Heart left ventricle (tissue), 16 donors: ENCODE measurements at places on chromosomes 4 and X. TPM values are rescaled to one million over a fixed set of nuclear protein-coding genes. Genes with fewer than 3 reads are reported as not detected.

DNA sequence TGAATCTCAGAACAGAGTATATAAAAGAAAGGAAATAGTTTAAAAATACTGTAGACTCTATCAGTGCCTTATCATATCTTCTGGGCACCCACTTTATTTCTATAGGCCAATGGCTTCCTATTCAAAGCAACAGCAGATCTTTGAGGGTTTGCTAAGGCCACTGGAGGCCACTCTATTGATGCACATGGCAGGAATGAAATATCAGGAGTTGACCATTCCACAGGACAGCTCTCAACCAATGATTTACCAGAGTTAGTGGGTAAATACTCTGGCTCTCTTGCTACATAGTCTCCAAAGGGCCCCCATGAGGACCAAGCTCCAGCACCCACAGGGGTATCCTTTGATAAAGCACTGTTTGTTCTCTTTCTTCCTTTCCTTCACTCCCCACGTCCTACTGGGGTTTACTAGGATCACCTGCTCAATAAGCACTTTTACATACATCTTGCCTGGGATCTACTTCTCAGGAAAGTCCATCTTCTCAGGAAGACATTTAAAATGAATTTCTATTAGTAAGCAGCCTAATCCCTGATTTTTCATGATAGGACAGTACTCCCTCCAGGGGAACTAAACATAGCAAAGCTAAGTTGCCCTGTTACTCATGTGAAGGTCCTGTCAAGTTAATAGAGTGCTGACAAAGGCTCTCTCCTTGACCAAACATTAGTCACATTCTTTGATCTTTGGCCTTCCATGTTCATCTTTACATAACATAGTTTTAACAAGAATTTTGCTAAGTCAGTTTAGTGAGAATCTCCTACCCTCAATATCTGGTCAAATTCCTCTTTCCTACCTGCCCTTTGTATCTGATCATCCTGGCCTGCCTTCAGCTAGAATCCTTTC is 459.7 kb downstream of the GRXCR1 start:
- H3K27ac ChIP-seq: no peak overlapping the region
- no peak overlapping the region for H3K4me3 ChIP-seq
- no peak for DNase-seq
- H3K27me3 ChIP-seq: no peaks in the 10 kb centered on the region
- no peaks in the 10 kb centered on the region for H3K4me1 ChIP-seq

The ABCG2 gene
- polyA plus RNA-seq: 0.27 TPM

- peaks cover 88% of the 10 kb centered on the region for H3K4me1 ChIP-seq
- no peaks in the 10 kb centered on the region for H3K27me3 ChIP-seq
These were observed 156.3 kb downstream of the CBR4 start for GRCh38 chr4:168853770-168854169.

DNA sequence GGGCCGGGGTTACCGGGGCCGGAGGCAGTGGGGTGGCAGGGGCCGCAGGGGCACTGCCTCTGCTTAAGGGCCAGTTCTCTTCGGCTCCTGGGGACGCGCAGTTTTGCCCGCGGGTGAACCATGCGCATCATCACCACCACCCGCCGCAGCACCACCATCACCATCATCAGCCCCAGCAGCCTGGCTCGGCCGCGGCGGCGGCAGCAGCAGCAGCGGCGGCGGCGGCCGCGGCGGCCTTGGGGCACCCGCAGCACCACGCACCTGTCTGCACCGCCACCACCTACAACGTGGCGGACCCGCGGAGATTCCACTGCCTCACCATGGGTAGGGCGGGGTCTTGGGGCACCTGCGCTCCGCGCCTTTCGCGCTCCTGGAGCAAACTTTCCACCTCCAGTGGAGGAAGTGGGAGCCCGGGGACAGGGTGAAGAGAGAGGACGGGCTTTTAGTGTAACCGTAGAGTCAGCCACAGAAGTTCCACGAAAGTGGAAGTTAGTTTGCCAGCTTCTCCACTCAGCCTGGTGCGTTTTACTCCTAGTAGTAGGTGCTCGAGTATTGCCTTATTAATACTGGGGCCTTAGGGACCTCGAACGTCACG is 729 bp downstream of the GSX2 start:
- no peak for DNase-seq
- no peaks in the 10 kb centered on the region for H3K36me3 ChIP-seq
- H3K27ac ChIP-seq: no peak overlapping the region
- H3K27me3 ChIP-seq: peaks cover 90% of the 10 kb centered on the region
- H3K4me1 ChIP-seq: peaks cover 30% of the 10 kb centered on the region

- no peak overlapping the region for H3K4me3 ChIP-seq
- H3K36me3 ChIP-seq: no peaks in the 10 kb centered on the region
- H3K27me3 ChIP-seq: no peaks in the 10 kb centered on the region
- no peak overlapping the region for H3K27ac ChIP-seq
These were observed 34.6 kb downstream of the CNKSR2 start for GRCh38 chrX:21408788-21409187.

DNA sequence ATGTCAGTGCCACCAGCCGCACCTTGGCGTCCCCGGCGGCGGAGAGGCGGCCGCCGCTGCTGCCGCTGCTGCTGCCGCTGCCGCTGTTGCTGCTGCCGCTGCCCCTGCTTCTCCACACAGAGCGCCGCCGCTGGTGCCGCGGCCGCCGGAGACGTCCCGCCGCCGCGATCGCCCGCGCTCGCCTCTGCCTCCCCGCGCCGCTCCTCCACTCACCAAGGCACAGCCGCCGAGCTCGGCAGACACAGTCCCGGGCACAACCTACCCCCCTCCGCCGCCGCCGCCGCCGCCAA is at the start of gene PPP3CA:
PPP3CA (minus strand) TSS at position 260 of the 290 bp plus-strand sequence.
- peak within 1 kb of the TSS; percentile 90 for H3K27ac ChIP-seq
- no peaks in the 10 kb centered on the region for H3K27me3 ChIP-seq
- peaks cover 25% of the 10 kb centered on the region for H3K4me1 ChIP-seq
- DNase-seq: no peak

DNA sequence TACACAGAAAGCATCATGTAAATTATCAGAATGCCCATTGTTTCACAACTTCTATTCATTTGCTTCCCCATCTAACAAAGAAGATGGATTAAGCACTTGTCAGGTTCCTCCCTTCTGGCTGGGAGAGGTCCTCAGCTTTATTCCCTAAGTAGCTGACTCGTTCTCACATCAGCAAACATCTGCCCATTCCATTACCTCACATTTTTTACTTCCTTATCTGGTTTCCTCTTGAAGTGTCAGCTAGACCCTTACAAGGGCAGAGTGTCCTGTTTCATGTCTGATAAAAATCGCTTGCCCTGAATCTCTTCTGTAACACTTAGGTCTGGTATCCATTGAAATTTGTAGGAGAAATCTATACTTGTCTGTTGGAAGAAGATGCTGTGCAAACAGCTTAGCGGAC is 34.7 kb downstream of the TMPRSS11A start:
- H3K27me3 ChIP-seq: no peaks in the 10 kb centered on the region
- H3K27ac ChIP-seq: no peak overlapping the region
- no peaks in the 10 kb centered on the region for H3K36me3 ChIP-seq
- no peaks in the 10 kb centered on the region for H3K4me1 ChIP-seq
- DNase-seq: no peak
- H3K4me3 ChIP-seq: no peak overlapping the region

The TIMM8A gene
- polyA plus RNA-seq: 29.4 TPM

The TRIM60 gene
- polyA plus RNA-seq: not detected

- peak overlapping the region; percentile 13 for H3K4me3 ChIP-seq
- H3K27ac ChIP-seq: peak overlapping the region; percentile 29
- H3K4me1 ChIP-seq: no peaks in the 10 kb centered on the region
- H3K27me3 ChIP-seq: no peaks in the 10 kb centered on the region
- no peaks in the 10 kb centered on the region for H3K36me3 ChIP-seq
These were observed 44.5 kb downstream of the TRIM2 start for GRCh38 chr4:153248641-153249198.

GRCh38 chrX:105697984-105698781 is 124.2 kb upstream of the NRK start:
- H3K4me3 ChIP-seq: no peak overlapping the region
- no peaks in the 10 kb centered on the region for H3K36me3 ChIP-seq
- no peak overlapping the region for H3K27ac ChIP-seq
- no peak for DNase-seq
- peaks cover 5% of the 10 kb centered on the region for H3K4me1 ChIP-seq
- no peaks in the 10 kb centered on the region for H3K27me3 ChIP-seq

- H3K36me3 ChIP-seq: no peaks in the 10 kb centered on the region
- H3K4me1 ChIP-seq: no peaks in the 10 kb centered on the region
- H3K27me3 ChIP-seq: no peaks in the 10 kb centered on the region
- DNase-seq: no peak
- H3K27ac ChIP-seq: no peak overlapping the region
- no peak overlapping the region for H3K4me3 ChIP-seq
These were observed 113.0 kb upstream of the TLR3 start for GRCh38 chr4:185955826-185956543.

- no peaks in the 10 kb centered on the region for H3K27me3 ChIP-seq
- no peak overlapping the region for H3K27ac ChIP-seq
- no peaks in the 10 kb centered on the region for H3K36me3 ChIP-seq
- no peak for DNase-seq
- H3K4me1 ChIP-seq: no peaks in the 10 kb centered on the region
These were observed 99.5 kb upstream of the MXRA5 start for GRCh38 chrX:3445806-3446490.

- no peak overlapping the region for H3K27ac ChIP-seq
- no peaks in the 10 kb centered on the region for H3K27me3 ChIP-seq
- no peaks in the 10 kb centered on the region for H3K36me3 ChIP-seq
- H3K4me3 ChIP-seq: no peak overlapping the region
- H3K4me1 ChIP-seq: no peaks in the 10 kb centered on the region
These were observed 228.2 kb downstream of the FRMPD4 start for GRCh38 chrX:12366440-12366839.

GRCh38 chrX:110415440-110416170 is 57.0 kb downstream of the RTL9 start:
- no peaks in the 10 kb centered on the region for H3K27me3 ChIP-seq
- no peak overlapping the region for H3K27ac ChIP-seq
- H3K4me3 ChIP-seq: no peak overlapping the region
- no peaks in the 10 kb centered on the region for H3K36me3 ChIP-seq
- H3K4me1 ChIP-seq: no peaks in the 10 kb centered on the region

The FHDC1 gene
- 0.30 TPM for polyA plus RNA-seq

The SSX3 gene
- not detected for polyA plus RNA-seq

- DNase-seq: no peak
- no peak overlapping the region for H3K4me3 ChIP-seq
These were observed 360.9 kb downstream of the PPP3CA start for GRCh38 chr4:100986360-100986868.

DNA sequence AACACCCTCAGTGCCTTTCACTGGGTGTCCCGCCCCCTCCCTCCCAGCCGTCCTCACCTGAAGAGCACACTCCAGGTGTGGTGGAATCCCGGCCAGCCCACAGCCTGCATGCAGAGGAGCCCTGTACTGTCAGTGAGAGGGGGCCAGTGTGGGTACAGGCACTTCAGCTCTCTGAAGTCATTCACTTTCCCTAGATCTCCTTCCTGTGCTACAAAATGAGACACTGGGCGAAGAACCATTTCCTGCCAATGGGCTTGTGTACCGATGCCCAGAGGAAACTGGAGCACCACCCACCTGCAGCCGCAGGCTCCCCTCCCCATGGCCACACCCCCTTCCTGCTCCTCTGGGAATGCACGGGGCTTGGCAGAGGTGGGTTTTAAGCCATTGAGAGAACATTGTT is 73.9 kb upstream of the C4orf50 start:
- no peaks in the 10 kb centered on the region for H3K36me3 ChIP-seq
- no peak overlapping the region for H3K27ac ChIP-seq
- H3K4me3 ChIP-seq: no peak overlapping the region
- no peak for DNase-seq

The CYP2U1 gene
- polyA plus RNA-seq: 5.8 TPM

DNA sequence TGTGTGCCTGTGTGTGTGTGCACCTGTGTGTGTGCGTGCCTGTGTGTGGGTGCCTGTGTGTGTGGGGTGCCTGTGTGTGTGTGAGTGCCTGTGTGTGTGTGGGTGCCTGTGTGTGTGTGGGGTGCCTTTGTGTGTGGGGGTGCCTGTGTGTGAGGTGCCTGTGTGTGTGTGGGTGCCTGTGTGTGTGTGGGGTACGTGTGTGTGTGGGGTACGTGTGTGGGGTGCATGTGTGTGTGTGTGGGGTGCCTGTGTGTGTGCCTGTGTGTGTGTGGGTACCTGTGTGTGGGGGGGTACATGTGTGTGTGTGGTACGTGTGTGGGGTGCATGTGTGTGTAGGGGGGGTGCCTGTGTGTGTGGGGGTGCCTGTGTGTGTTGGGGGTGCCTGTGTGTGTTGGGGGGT is 73.4 kb upstream of the HGFAC start:
- H3K27ac ChIP-seq: no peak overlapping the region
- no peak overlapping the region for H3K4me3 ChIP-seq
- no peaks in the 10 kb centered on the region for H3K27me3 ChIP-seq
- DNase-seq: no peak
- H3K36me3 ChIP-seq: no peaks in the 10 kb centered on the region

DNA sequence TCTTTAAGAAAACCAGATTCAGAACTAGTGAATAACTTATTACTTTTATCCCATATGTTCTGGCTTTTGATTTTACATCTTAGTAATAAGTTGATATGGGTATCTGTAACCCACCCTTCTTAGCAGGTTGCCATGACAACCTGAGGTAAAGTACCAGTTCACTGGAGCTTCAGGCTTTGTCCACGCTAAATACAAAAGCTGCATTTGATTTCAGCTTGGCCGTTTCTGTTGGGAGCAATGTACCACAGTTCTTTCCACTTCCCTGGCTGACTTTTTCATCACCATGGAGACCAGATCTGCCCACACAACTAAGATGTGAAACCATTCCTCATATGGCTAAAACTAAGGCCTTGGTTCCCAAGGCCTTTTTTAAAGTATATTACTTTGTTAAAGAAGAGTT is 26.1 kb downstream of the KLHL34 start:
- no peaks in the 10 kb centered on the region for H3K36me3 ChIP-seq
- DNase-seq: no peak
- H3K27ac ChIP-seq: no peak overlapping the region

DNA sequence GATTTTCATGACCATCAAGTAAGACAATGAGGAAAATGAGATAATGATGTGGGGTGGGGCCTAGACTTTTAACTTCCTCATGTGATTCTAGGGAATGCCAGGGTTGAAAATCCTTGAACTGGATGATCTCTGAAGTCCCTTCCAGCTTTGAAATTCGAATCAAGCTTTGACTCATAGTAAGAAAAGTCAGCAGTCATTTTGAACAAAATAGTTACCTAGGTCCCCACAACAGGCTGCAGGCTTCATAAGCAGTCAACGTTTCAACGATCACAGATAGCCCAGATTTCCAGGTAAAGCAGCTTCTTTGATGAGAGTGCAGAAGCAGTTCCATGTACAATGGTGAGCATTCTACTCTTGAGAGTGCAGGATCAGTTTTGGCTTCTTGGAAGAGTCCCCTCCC is 93.7 kb downstream of the GRIA3 start:
- DNase-seq: no peak
- H3K36me3 ChIP-seq: no peaks in the 10 kb centered on the region
- no peak overlapping the region for H3K27ac ChIP-seq
- no peaks in the 10 kb centered on the region for H3K4me1 ChIP-seq

The LRAT gene
- not detected for polyA plus RNA-seq

- H3K4me1 ChIP-seq: no peaks in the 10 kb centered on the region
- no peaks in the 10 kb centered on the region for H3K27me3 ChIP-seq
- no peak for DNase-seq
- no peak overlapping the region for H3K27ac ChIP-seq
- H3K4me3 ChIP-seq: no peak overlapping the region
These were observed 391.5 kb downstream of the GASK1B start for GRCh38 chr4:157781361-157781760.
